ENCODE measurements at places on chromosomes 6 and 20.

- no peak for DNase-seq
Measured at GRCh38 chr20:16671753-16672152, 58.1 kb upstream of the SNRPB2 start.

DNA sequence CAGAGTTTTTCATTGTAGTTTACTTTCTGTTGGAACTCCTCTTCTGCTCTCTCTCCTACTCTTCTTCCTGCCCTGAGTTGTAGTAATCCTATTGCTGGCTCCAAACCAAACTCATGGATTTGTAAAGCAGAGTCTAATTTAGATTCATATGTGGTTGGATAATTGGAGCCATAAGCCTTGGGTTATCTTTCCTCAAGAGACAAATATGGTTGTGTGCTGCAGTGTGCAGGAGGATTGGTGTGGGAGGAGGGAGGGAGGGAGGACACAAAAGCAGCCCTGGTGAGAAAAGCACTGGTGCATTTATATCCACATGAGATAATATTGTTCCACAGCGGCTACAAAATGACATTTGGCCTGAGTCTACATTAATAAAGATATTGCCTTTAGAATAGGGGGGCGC is 4.2 kb downstream of the HLA-G start:
- DNase-seq: no peak

GRCh38 chr6:105806486-105806920 is 279.6 kb upstream of the PRDM1 start:
- DNase-seq: no peak

GRCh38 chr6:44731485-44732095 is 344.1 kb downstream of the CDC5L start:
- DNase-seq: no peak

- DNase-seq: no peak
Measured at GRCh38 chr6:34243901-34244884, 4.6 kb downstream of the SMIM29 start.

GRCh38 chr20:40757087-40757486 is 68.1 kb upstream of the MAFB start:
- no peak for DNase-seq

- DNase-seq: no peak
Measured at GRCh38 chr6:42264162-42264851, 46.6 kb upstream of the MRPS10 start.

DNA sequence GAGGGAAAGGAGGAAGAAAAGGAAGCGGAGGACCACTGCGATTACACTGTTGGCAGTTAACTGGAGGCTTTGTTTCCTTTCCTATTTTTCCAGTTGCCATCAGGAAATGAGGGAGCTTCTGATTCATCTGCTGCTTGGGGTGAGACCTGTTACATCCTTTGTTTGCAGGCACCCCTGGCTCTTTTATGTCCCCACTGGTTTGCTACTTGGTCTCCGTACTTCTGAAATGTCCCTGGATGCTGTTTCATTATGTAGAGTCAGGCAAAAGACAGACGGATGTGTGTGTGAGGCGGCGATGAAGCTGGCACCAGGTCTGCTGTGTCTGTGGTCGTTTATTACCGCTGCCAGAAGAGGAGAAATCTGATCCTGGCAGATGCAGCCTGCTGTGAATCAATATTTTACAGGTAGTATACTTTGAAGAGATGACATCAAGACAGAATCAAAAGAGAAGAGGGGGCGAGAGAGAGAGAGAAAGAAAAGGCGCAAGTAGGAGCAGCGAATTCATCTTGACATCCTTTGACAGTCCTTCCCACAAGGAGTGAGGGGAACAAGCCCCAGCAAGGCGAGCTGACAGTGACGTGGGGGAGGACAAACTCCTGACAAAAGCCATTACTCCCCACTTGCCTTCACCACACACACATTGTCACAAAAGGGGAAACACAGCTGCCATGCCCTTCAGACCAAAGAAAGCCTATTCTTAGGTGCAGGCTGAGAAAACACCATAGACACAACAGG is 145.9 kb upstream of the FBXL4 start:
- no peak for DNase-seq

GRCh38 chr20:32763202-32764004 is 1.2 kb downstream of the DNMT3B start:
- DNase-seq: no peak

DNA sequence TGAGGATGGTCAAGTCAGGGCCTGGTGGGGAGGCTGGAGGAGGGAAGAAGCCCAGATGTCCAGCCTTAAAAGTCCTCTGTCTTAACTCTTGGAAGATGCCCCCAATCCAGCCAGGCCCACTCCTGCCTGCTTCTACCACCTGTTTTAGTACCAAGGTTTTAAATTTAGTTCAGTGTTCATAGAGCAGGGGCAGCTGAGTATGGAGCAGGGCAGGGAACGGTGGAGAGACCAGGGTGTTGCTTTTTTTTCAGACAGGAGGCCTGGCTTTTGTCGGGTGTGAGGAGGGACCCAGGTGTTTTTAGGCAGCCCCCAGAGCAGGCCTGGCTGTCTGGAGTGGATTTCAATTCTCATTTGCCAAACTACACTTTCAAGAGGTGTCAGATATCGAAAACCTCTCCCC is 278.8 kb downstream of the CDC5L start:
- DNase-seq: no peak

DNA sequence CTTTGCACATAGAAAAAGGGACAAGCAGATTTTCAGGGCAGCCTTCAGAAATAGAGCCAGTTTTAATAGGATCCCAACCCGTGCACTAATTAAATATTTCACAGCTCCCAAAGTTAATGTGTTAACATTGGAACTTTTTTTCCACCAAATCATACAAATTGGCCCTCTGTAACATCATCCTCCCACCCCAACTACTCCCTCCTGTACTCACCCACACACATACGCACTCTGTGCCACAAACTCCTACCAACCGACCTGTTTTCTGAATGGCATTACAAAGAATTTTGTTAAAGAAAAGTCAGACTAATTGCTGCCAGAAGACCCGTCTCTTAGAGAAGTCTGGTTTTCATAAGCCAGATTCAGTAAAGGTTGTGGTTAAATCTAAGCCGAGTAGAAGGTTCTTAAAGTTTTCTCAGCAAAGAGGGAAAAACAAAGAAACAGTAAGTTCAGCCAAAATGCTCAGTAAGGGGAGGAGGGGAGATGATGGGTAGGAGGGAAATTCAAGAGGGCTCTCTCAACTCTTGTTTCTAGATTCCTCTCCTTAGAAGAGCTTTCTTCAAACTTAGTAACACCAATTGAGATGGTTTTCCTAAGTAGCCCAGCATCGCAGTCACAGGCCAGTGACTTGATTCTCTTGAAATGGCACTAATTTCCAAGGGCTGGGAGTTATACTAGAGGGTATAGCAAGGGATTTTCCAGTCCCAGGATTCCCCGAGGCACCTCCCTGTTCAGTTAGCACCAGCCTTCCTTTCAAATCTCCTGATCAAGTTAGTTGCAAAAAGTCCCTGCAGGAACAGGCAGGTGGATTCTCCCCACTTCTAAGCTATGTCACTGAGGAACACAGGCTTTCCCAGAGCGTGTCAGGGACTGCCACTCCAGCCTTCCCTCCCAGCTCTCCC is 27.9 kb downstream of the TFAP2A start:
- DNase-seq: no peak
